CD8-positive, alpha-beta T cell (primary cell): ENCODE measurements at places on chromosomes 6 and 20.

GRCh38 chr6:64429926-64430325 lies 794.3 kb downstream of the PHF3 start:
- no peak for DNase-seq

- no peak for DNase-seq
Observed at GRCh38 chr6:155036907-155037306, 41.8 kb downstream of the TIAM2 start.

DNA sequence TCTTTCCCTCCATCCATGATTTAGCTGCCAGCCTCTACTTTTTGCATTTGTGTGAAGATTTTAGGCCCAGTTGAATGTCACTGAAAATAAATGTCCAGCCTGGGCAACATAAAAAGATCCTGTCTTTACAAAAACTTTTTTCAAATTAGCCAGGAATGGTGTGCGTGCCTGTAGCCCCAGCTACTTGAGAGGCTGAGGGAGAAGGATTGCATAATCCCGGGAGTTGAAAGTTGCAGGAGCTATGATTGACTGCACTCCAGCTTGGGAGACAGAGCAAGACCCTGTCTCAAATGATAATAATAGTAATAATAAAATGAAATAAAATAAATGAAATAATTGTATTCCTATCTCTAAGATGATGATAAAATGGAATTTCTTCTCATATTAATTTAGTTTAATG lies 5.0 kb upstream of the GFOD1 start:
- no peak for DNase-seq

GRCh38 chr6:121823437-121823851 lies 388.0 kb downstream of the GJA1 start:
- no peak for DNase-seq

- no peak for DNase-seq
Observed at GRCh38 chr20:51598556-51598955, 56.0 kb upstream of the NFATC2 start.

GRCh38 chr6:7545316-7546019 lies 4.0 kb downstream of the DSP start:
- DNase-seq = no peak

DNA sequence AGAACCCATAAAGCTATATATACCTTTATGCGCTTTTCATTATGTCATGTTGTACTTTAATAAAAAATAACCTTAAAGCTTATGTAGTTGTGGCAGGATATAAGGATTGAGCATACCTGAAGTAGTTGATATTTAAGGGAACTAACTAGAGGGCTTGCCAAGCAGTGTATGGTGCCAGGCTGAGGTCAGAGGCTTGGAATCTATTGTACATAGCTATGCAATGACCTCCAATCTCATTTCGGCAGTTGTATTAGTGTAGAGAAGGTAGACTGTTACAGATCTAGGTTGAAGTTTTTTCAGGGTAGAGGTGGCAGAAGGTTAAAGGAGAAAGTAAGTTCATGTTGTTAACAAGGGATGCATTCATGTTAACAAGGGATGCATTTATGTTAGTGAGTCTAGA lies 397.7 kb upstream of the HS3ST5 start:
- no peak for DNase-seq

- no peak for DNase-seq
Observed at GRCh38 chr6:82144007-82144851, 103.3 kb downstream of the IBTK start.

- DNase-seq = no peak
Observed at GRCh38 chr6:111664565-111665030, 58.9 kb upstream of the TRAF3IP2 start.

GRCh38 chr6:50112981-50113857 lies 63.5 kb upstream of the DEFB112 start:
- no peak for DNase-seq

- DNase-seq = no peak
Observed at GRCh38 chr6:95186710-95187109, 390.6 kb upstream of the MANEA start.

- no peak for DNase-seq
Observed at GRCh38 chr6:81843302-81843701, 90.8 kb upstream of the TENT5A start.

GRCh38 chr6:11700118-11700718 lies 78.4 kb downstream of the ADTRP start:
- DNase-seq = no peak

DNA sequence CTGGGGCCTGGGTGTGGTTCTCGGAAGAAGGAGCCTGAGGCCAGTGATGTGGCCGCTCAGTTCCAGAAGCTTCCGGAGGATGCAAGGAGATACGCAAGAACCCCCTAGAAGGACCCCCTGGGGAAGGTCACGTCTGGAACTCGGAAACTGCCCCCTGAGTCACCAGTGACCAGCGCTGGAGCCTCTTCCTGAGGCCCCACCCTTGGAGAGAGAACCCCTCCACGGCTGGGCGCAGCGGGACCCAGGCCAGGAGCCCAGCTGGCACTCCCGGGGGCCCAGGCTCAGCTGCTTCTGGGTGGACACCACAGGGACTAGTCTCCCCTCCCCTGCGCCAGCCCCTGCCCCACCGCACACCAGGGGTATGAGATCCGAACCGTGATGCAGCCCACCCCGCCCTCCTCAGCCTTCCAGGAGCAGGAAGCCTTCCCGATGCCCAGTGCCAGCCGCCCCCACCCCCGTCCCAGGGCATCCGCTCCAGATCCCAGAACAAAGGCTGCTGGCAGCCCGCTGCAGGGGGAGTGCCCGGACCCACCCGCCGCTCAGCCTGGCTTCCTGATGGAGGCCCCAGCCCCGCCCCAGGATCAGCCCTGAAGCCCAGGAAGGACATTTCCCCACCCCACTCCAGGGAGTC lies 7.5 kb downstream of the LAMA5 start:
- no peak for DNase-seq

DNA sequence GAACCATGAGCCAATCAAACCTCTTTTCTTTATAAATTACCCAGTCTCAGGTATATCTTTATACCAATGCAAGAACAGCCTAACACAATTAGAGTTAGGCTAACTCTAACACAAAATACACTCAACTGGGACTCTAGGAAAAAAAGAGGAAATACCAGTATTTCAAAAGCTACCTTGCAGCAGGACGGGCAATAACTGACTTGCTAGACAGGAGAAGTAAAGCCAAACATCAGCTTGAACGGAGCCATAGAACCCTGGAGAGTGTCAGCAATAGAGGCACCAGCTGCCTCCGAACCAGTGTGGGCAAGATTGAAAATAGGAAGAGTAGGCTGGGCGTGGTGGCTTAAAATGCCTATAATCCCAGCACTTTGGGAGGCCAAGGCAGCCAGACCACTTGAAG lies 162.0 kb upstream of the SOX4 start:
- no peak for DNase-seq

- DNase-seq = no peak
Observed at GRCh38 chr6:142568857-142569597, 267.2 kb downstream of the ADGRG6 start.

- no peak for DNase-seq
Observed at GRCh38 chr20:46222521-46223007, 85.7 kb downstream of the CDH22 start.

GRCh38 chr6:147603392-147604081 lies 95.0 kb downstream of the SAMD5 start:
- DNase-seq = no peak

DNA sequence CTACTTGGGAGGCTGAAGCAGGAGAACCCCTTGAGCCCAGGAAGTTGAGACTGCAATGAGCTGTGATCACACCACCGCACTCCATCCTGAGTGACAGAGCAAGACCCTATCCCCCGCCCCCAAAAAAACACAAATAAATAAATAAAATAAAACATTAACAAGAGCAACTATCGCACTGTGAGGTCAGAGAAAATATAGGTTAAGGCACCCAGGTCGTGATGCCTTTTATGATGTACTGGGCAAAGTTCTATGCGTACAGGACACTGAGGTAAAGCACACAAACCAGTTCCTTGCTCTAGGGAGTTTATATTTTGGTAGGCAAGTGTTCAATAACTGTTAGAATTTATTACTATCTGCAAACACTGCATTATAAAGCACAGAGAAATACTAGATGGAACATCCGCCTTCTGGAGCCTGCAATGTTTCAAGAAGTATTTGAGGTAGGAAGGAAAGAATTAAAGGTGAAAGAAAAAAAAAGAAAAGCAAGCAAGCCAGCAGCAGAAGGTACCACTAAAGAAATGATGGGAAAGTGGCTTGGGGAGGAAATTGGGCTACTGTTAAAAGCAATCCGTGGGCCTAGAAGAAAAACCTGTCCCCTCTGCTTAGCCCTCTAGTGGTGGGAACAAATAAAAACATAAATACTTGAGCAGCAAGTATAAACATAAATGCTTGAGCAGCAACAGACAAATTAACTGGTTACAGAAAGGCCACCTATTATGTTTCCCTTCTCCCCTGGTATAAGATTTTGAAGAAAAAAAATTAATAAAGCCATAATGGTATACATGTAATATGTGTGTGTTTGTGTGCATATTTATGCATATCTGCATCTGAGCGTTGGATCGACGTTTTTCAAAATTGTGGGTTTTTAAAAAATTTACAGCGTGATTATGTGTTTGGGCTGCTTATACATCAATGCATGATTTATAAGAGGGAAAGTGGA lies 128.0 kb downstream of the PHACTR1 start:
- DNase-seq = no peak

DNA sequence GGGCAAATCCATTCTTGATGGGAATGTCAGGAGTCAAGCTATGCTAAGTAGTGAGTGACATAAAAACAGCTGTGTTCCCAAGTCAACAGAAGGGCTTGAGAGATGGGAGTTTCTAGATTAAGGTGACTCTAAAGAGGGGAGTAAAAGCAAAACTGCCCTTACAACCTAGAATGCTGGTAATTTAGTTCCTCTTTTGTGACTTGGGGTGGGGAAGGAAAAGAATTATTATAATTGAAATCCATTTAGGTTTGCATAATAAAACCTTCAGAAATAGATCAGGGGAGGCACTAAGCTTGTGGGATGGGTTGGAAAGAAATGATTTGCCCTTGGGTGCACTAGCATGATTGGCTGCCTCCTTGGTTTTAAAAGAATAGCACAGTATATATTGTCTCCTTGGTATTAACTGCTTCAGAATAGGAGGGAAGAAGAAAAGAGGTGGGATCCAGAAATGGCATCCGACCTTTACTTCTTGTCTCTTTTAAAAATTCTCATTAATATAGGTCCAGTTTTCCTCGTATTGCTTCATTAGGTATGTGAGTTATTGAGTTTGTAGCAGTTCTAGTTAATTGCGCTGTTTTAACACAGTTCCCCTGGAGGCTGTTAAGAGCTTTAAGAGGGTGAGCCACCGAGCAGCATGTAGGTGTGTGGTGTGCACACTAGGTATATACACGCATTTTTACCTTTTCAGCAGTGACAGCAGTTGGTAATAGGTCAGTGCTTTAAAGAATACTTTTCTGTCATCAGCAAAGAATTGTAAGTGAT lies 95.3 kb upstream of the VSTM2L start:
- DNase-seq = no peak

DNA sequence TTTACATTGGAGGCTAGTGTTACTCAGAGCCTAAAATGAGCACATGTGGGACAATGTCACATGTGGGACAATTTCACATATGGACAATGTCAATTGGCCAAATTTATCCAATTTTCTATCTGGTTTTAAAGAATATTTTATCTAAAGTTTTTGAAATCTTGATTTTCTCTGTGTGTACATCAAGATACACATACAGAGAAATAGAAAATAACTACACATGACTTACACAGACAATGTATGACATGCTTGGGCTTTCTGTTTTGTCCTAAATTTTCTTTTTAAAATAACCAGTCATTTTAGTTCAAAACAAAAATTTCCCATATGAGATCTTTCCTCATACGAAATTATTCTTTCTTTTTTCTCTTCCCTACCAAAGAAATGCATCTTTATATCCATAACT lies 24.6 kb downstream of the GGTLC1 start:
- no peak for DNase-seq

DNA sequence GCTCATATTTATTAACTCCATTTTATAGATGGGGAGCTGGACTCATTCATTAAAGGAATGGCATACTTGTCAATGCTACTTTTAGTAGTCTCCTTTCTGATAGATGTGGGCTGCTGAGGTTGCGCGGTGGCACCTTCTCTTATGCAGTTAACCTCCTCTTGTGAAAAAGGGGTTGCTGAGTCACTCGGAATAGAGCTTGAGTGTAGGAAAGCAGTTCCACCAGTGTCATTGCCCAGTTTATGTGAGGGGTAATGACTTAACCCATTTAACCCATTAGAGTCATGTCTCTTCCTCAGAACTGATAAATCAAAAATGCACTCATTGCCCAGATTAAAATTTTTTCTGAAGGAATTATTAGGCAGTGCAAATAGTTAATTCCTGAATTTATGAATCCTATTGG lies 6.3 kb downstream of the MAPK14 start:
- no peak for DNase-seq

- DNase-seq = no peak
Observed at GRCh38 chr6:20946022-20946421, 411.8 kb downstream of the CDKAL1 start.

- DNase-seq = no peak
Observed at GRCh38 chr6:138250053-138250452, 31.8 kb upstream of the PBOV1 start.

- peak; percentile 46 for DNase-seq
Observed at GRCh38 chr20:43537921-43538877, 20.6 kb upstream of the SGK2 start.
